ENCODE measurements at places on chromosomes 7 and 10.

DNA sequence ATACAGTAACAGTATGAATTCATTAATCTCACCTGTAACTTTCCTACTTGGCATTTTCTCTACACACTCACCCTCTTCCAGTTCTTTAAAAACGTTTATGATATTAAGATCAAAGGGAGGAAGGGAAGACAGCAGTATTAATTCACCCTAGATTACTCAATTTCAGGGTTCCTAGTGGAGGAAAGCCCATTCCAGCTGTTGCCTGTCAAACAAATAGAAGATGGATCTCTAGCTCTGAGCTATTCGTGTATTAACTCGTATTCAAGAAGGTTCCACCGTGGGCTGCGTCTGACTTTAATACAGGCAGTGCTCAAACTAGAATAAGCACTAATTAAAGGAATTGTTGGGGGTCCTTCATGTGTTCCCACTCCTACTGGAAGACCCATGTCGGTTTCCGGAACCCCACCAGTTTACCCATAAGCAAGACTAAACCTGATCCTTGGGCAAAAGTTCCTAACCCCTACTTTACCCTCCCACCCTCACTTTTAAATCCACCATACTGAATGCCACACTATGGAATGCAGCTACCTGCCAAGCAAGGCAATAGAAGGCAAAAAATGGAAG, 2.1 kb downstream of the NANOS1 start:
- no peak for DNase-seq

GRCh38 chr7:2018569-2019460, 213.9 kb downstream of the MAD1L1 start:
- DNase-seq = no peak

DNA sequence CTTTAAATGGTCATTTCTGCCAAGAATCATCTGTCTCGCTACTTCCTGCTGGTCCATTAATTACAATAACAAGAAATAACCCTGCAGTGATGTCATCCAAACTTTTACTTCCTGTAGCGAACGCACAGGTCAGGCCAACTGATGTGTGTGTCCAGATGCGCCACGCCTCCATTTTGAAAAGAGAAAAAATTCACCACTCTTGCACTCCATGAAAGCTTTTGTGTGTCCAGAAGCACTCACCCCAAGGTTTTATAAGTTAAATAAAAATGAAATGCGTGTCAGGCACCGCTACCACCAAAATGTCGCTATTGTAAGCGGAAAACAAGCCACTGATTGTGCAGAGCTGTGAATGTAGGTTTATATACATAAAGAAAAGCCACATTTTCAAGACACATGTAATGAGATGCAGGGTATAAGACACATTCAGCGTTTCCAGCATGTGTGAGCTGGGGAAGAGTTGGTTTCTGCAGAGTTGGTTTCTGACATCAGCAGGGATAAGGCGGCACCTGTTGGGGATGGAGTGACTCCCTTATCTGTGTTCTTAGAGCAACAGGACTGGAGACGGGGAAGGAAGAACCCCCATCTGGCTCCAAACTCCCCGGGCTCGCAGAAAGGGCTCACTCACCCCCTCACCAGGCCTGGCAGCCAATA, 83.3 kb downstream of the CTBP2 start:
- no peak for DNase-seq

DNA sequence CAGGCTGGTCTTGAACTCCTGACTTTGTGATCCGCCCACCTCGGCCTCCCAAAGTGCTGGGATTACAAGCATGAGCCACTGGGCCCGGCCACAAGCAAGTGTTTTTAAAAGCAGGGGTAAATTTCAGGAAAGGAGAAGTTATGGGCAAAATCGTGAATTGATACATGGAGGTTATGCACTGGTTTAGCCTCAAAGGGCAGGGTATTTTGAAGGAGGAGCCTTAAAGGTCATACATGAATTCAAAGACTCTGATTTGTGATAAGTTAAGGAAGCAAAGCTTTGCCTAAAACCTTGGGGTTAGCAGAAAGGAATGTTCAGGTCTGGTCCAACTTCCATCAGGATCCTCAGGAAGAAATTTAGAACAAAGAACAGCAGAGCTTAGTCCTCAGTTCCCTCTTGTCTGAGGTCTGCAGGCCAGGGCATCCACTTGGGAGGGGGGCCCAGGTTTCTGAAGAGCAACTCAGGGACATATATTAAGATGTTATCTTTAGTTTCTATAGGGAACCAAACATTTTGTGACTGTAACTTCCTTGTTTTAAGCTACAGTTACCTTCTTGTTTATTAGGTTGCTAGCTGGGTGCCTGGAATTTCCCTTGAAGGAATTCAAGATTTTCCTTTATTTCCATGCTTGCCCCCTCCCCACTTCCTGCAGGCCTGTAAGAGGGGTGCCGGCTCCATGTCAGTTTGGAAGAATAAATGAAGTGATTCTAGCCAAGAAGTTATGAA, 2.8 kb upstream of the REPIN1 start:
- DNase-seq = no peak

DNA sequence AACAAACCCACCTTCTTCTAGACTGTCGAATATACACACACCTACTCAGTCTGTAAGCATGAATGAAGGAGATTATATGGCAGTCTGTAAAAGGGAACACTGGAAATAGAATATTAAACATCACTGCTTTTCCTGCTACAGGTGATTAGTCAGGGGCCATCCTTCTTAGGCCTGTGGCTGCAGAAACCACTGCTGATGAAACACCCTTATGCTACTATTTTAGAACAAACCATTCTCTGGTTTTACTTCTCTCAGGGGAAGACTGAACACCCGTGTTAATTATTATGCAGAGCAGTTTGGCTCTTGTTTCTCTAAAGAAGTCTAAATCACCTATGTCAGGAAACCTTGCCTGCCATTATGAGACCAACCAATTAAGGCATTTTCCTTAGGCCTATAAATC, 351.1 kb upstream of the KLF6 start:
- DNase-seq = no peak

DNA sequence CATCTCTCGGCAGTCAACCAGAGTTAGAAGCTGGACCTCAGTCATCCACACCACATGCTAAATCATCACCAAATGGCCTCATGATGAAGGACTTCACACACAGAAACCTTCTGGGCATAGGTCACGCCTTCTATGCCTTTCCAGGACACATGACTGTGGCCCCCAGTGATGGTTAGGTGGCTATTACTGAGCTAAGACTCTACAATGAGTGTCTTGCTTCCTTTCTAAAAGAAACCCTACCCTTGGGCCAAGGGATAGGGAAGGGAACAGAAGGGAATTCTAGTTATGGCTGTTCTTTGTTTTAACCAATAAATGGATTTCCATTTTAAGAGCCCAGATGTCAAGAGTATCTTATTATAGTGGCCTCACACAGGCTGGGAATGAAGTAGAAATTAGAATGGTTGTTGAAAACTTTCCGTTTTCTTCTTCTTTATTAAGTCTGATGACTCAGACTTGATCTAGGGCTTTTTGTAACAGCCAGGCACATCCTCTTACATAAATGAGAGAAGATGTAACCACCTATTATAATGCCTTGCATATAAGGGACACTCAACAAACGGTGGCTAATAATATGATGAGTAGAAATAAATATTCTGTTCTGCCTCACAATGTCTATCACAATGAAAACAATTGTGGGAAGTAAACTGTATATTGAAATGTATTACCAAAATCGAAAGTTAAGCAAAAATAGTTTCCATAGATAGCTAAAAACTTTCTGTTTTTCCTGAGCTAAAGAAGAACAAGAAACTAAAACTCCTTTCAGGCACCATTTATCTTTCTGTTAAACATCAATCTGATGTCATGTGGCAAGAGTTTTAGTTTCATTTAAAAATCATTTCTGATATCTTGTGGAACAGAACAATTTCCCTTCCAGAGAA, 62.5 kb upstream of the TOMM7 start:
- no peak for DNase-seq

Measured in SK-N-DZ (cell line).